ENCODE measurements at places on chromosomes 2 and 18. TPM values are rescaled to one million over a fixed set of nuclear protein-coding genes. Genes with fewer than 3 reads are reported as not detected.

Gene COL5A2
- total RNA-seq: 123 TPM

Gene KIF1A
- total RNA-seq: not detected

Gene KIF3C
- total RNA-seq: 40.7 TPM

Gene LNPK
- total RNA-seq: 11.2 TPM

DNA sequence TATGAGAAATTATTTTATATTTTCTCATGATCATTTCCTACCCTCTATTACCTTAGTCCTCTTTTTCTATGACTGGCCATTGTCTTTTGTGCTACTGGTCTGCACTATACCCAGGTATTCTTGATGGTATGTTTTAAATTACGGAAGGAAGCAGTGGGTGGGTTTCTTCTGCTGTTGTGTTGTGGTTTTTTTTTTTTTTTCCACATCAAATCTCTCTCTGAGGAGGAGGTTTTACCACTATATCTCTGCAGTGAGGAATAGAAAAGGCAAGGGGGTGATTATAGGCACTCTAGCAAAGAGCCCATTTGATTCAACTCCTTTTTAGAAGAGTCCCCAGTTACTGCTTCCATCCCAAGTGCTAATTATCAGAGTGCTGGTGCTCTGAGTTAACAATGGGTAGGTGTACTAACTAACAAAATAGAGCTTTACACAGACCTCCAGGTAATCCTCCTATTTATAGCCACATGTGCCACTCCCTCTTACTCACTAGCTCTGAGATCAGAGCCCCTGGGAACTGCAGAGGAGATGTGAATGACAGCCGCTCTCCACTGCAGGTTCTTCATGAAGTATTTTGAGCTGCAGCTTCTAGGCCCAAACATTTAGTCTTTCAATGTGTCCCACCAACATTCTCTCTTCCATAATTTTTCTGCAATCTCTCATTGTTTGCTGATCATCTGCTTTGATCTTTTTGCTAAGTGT lies 301.6 kb upstream of the GULP1 start:
- H3K4me1 ChIP-seq: peaks cover 6% of the 10 kb centered on the region
- no peak for DNase-seq
- no peak overlapping the region for H3K4me3 ChIP-seq

DNA sequence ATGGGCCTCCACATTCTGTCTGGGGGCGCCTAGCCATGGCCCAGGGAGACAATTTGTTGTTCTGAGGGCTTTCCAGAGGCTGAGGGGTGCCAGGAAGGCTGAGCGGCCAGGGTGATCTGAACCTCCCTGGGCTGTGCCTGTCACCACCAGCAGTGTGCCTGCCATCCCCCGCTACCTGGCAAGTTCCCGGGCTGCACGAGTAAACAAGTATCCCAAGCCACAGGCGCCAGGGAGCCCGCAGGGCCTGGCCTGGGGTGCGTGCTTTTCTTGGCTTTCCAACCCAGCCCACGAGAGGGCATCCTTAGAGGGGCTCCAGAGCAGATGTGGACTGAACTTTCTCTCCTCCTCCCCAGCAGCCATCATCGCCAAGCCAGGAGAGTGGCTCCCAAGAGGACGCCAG lies 35.1 kb upstream of the B3GNT7 start:
- H3K27me3 ChIP-seq: no peaks in the 10 kb centered on the region
- peaks cover 6% of the 10 kb centered on the region for H3K4me1 ChIP-seq
- H3K36me3 ChIP-seq: no peaks in the 10 kb centered on the region
- H3K27ac ChIP-seq: no peak overlapping the region
- no peak overlapping the region for H3K4me3 ChIP-seq
- no peak for DNase-seq

- H3K27me3 ChIP-seq: no peaks in the 10 kb centered on the region
- no peak overlapping the region for H3K4me3 ChIP-seq
- H3K4me1 ChIP-seq: peaks cover 3% of the 10 kb centered on the region
Observed at GRCh38 chr2:42602218-42602875, 33.9 kb downstream of the MTA3 start.

GRCh38 chr2:190110131-190110530 lies 47.6 kb upstream of the MSTN start:
- H3K4me3 ChIP-seq: no peak overlapping the region
- H3K36me3 ChIP-seq: no peaks in the 10 kb centered on the region
- no peak overlapping the region for H3K27ac ChIP-seq
- H3K27me3 ChIP-seq: peaks cover 2% of the 10 kb centered on the region
- H3K4me1 ChIP-seq: no peaks in the 10 kb centered on the region
- DNase-seq: peak; percentile 12

- H3K4me1 ChIP-seq: no peaks in the 10 kb centered on the region
- H3K27me3 ChIP-seq: no peaks in the 10 kb centered on the region
- no peak overlapping the region for H3K27ac ChIP-seq
- no peak for DNase-seq
Observed at GRCh38 chr2:119292226-119292625, 68.6 kb downstream of the STEAP3 start.

DNA sequence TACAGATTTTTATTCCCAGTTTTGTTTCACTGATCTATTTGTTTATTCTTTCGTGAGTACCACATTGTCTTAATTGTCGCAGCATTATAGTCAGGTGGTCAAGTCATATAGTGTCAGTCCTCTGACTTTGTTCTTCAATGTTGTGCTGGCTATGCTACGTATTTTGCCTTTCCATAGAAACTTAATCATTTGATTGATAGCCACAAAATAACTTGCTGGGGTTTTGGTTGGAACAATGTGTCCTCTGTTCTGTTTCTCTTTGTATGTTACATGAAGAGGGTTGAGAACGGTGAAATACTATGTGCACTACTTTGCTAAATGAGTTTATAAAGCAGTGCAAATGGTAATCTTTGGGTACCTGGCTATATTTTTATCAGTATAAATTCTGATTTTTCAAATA lies 64.9 kb upstream of the TTC27 start:
- peaks cover 2% of the 10 kb centered on the region for H3K36me3 ChIP-seq
- H3K27me3 ChIP-seq: no peaks in the 10 kb centered on the region
- no peak overlapping the region for H3K27ac ChIP-seq
- H3K4me3 ChIP-seq: no peak overlapping the region
- DNase-seq: no peak
- H3K4me1 ChIP-seq: no peaks in the 10 kb centered on the region

DNA sequence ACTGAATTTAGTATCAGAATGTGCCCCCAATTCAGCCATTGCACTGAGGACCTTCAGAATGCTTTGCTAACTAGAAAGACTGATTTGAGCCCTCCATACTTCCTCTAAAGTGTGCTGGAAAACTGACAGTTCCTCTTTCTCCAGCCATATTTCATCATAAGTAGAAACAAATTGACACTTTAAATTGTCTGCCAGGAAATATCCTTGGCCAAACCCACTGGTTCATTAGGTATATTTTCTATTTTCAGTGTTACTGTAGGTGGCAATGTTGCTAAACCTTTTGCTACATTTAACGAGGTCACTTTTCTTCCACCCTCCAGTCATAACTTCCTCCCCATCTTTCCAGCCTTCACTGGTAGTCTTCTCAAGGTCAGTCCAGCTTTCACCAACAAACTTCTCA lies 21.5 kb downstream of the SP5 start:
- no peak overlapping the region for H3K4me3 ChIP-seq
- H3K4me1 ChIP-seq: no peaks in the 10 kb centered on the region
- H3K27me3 ChIP-seq: no peaks in the 10 kb centered on the region

DNA sequence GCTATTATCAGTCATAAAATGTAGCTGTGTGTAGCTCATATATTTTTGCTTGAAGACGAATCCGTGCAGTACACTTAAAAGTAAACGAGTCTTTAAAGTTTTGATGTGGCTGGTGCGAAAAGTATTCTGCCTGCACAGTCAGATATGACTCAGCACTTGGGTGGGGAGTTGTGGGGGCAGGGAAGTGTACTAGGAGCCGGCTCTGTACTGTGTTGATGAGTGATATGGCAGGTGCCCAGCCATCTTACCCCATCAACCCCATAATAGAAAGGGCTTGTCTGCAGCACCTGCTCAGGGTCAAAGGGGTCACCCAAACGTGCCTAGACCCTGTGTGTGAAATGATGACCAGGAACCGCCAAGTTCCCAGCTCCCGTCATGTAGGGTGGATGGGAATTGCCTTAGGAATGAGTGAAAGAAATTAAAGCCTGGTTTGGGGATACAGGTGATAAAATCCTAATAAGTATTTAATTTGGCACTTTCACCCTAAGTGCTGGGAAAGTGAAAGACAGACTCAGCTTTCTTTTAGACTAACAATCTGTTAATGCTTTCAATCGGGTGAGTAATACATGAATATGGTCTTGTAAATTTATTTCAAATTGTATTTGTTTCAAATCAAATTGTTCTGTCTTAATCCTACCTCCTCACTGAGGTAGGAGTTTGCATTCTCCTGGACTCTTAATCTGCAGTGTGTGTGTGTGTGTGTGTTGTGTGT lies 48.0 kb downstream of the BCL2L11 start:
- peak; percentile 54 for DNase-seq
- H3K4me1 ChIP-seq: peaks cover 8% of the 10 kb centered on the region
- H3K27me3 ChIP-seq: peaks cover 7% of the 10 kb centered on the region
- no peak overlapping the region for H3K27ac ChIP-seq
- H3K36me3 ChIP-seq: peaks cover 7% of the 10 kb centered on the region
- H3K4me3 ChIP-seq: no peak overlapping the region

GRCh38 chr2:120313695-120314615 lies 32.0 kb upstream of the INHBB start:
- peaks cover 16% of the 10 kb centered on the region for H3K4me1 ChIP-seq
- no peaks in the 10 kb centered on the region for H3K36me3 ChIP-seq
- peaks cover 4% of the 10 kb centered on the region for H3K27me3 ChIP-seq
- no peak overlapping the region for H3K27ac ChIP-seq
- DNase-seq: no peak

DNA sequence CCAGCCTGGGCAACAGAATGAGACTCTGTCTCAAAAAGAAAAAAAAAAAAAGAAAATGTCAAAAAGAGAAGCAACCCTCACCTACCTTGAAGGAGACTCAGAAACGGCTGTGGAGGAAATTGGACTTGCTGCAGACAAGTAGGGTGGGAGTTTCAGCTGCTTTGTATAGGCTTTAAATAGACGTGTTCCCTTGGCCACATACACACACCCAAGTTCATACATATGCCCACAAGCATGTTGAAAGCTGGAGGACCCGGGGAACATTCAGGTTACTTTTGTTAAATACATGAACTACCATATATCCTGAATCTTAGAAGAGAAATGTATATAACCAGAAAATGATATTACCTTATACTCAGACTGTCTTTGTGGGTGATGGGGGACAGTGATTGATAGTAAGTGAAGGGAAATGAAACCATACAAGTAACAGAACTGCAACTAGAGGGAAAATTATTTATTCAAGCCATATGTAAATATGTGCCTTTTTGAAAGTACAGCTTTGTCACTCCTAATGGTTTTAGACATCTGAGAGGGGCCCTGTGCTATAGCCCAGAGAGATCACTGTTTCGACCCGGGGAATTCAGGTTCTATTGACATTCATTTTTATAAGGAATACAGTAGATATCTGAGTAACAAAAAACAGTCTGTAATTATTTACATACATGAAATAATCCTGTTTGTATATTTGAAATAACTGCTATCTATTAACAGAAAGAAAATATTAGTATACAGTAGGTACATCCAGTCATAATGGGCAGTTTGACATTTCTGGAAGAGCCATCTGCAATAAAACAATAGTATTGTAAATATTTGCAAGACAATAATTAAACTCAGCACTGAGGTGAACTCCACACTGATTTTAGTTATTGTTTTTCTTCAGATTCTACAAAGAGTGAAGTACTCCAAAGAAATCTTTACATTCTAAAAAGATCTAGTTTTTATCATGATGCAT lies 48.0 kb upstream of the TGIF1 start:
- DNase-seq: no peak
- peaks cover 2% of the 10 kb centered on the region for H3K27me3 ChIP-seq
- no peaks in the 10 kb centered on the region for H3K36me3 ChIP-seq

DNA sequence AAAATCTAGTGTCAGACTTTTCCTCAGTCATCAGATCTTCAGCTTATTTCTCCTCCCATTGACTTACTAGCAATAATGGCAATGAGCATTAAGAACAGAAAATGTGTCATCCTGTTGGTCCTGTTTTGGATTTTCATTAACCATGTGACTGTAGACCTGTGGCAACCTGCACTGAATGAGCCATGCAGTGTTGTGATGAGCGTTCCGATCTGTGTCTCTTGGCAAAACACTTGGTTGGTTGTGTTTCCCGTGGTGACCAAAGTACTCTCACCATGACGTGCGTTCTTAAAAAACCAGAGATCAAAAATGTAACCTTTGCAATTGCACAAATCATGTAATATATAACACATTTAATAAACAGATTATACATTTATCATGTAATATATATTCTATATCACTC lies 138.6 kb downstream of the MAP3K20 start:
- H3K4me1 ChIP-seq: no peaks in the 10 kb centered on the region
- no peaks in the 10 kb centered on the region for H3K36me3 ChIP-seq
- no peak for DNase-seq
- H3K27me3 ChIP-seq: no peaks in the 10 kb centered on the region
- no peak overlapping the region for H3K27ac ChIP-seq
- H3K4me3 ChIP-seq: no peak overlapping the region

GRCh38 chr2:149587950-149588487 lies 444 bp upstream of the MMADHC start:
- H3K4me3 ChIP-seq: peak overlapping the region; percentile 66
- peaks cover 7% of the 10 kb centered on the region for H3K36me3 ChIP-seq
- H3K27ac ChIP-seq: peak overlapping the region; percentile 89
- H3K27me3 ChIP-seq: no peaks in the 10 kb centered on the region
- DNase-seq: no peak

GRCh38 chr2:33777786-33778185 lies 178.7 kb upstream of the FAM98A start:
- H3K27ac ChIP-seq: no peak overlapping the region
- no peak overlapping the region for H3K4me3 ChIP-seq
- no peak for DNase-seq

GRCh38 chr2:101327863-101328394 lies 19.4 kb upstream of the RNF149 start:
- no peaks in the 10 kb centered on the region for H3K36me3 ChIP-seq
- no peak for DNase-seq
- H3K27ac ChIP-seq: peak overlapping the region; percentile 95

DNA sequence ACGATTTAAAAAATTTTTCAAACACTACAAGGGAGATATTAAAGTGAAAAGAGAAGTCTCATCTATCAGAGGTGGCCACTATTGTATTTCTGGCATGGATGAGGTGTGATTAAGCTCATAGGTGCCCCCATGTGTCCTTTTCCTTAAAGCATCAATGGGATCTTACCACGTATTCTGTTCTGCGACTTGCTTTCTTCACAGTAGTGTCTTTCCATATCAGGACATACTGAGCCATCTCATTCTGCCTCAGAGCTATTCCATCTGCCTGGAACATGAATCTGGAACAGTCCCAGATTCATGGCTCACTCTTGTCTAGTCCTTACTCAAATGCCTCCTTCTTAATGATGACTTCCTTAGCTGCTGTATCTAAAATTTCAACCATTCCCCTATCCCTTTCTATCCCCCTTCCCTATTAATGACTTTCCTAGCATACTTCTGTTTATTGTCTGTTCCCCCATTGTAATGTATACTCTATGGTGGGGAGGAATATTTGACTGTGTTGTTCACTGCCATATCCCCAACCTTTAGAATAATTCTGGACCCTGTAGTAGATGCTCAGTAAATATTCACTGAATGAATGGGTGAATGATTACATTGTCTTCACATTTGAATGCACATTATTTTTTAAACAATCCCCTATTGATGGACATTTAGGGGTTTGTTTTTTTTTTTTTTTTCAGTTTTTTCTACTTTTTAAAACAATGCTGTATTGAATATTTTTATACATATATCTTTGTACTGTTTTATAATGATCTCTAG lies 11.1 kb downstream of the STAMBP start:
- no peaks in the 10 kb centered on the region for H3K27me3 ChIP-seq
- no peak for DNase-seq
- H3K36me3 ChIP-seq: no peaks in the 10 kb centered on the region
- no peak overlapping the region for H3K27ac ChIP-seq
- H3K4me3 ChIP-seq: no peak overlapping the region
